ENCODE measurements at places on chromosomes 2 and 18.

DNA sequence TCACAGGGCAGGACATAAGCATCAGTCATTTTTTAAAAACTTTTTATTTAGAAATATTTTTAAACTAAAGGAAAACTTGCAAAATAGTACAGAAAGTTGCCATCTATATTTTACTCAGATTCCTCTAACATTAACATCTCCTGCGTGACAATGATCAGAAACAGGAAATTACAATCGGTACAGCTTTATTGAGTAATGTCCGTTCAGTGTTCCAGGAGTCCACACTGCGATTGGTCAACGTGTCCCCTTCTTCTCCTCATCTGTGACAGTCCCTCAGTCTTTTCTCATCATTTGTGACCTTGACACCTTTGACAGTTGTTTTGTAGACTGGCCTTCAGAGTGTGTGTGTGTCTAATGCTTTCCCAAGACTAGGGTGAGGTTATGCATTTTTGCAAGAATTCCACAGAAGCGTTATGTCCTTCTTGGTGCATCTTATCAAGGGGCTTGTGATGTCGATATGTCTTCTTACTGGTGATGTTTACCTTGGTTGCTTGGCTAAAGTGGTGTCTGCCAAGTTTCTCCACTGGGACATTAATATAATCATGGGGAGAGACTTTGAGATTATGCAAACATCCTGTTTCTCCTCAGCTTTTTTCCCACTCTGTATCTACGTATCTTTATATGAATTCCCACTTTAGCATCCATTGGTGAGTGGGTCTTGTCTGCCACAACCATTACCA is 21.4 kb upstream of the TMEM177 start:
- no peak for DNase-seq

DNA sequence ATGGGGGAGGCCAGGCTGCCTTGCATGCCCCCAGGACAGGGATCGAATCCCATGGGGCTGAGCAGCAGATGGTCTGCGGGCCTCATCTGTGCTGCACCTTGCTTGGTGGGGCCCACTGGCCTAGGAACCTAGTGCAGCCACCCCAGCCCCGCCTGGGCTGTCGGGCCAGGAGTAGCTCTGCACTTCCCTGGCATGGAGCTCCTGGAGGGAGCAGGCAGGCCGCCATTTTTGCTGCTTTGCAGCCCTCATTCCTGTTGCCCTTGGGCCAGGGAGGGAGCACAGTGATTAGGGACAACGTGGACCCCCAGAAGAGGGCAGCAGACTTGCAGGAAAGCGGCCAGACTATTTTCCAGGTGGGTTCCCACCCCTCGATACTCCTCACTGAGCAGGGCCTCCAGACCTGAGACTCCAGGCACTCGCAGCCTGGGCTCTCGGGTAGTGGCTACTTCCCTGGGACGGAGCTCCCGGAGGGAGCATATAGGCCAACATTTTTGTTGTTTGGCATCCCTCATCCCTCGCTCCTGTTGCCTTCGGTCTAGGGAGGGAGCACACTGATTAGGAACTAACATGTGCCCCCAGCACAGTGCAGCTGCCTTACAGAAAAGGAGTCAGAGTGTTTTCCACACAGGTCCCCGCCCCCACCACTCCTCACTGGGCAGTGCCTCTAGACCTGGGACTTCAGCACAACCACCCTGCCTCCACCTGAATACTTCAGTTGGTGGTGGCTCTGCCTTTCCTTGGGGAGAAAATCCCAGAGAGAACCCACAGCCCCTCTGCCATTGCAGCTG is 99.5 kb downstream of the MAIP1 start:
- no peak for DNase-seq

DNA sequence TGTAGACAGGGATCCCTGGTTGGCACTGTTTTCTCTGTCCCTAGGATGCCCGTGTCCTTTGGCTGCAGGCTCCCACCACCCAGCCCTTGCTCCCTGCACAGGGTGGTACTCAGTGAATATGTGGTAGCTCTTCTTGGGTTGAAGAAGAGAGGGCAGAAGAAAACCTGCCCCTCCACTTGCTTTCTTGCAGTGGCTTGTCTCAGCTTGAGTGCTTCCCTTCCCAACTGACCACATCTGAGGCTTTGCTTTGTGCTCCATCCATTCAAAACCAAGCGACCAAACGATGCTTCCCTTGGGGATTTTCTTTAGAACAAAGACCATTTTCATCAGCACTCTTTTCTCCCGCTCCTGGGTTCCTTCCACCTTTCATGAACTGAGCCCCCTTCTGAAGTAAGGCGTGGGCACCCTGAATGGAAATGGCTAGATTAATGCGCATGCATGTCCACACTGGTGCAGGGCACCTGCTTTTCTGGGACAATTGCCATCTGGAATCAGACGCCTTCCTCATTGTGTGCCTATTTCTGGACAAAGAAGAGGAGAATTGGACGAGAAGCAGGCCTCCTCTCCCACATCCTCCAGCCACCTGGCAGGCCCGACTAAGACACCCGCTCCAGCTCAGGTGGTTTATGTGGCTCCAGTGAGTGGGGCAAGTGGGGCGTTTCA is 59.1 kb downstream of the ARL4C start:
- no peak for DNase-seq

- DNase-seq, result no peak
Observed at GRCh38 chr2:10356439-10356811, 53.7 kb downstream of the HPCAL1 start.

Data from Peyer's patch (tissue), 4 donors.